ENCODE measurements at places on chromosomes 2 and 18. TPM values are rescaled to one million over a fixed set of nuclear protein-coding genes. Genes with fewer than 3 reads are reported as not detected.
A peak's percentile ranks its signal among the peaks of the same experiment; 100 is the strongest.

Gene LCT
- polyA plus RNA-seq = 0.03 TPM

Gene FIGN
- 14.1 TPM for polyA plus RNA-seq

Gene SIX3
- polyA plus RNA-seq = not detected

Gene CXCR1
- polyA plus RNA-seq = not detected

Gene POTEE
- polyA plus RNA-seq = 0.15 TPM

Gene GAL3ST2
- polyA plus RNA-seq = 0.76 TPM

Gene STARD6
- not detected for polyA plus RNA-seq

GRCh38 chr2:148813603-148814065 is 61.4 kb upstream of the KIF5C start:
- no peak for DNase-seq

GRCh38 chr2:10407432-10407831 is 40.7 kb downstream of the ODC1 start:
- DNase-seq = no peak

GRCh38 chr2:25274868-25275574 is 66.7 kb downstream of the DNMT3A start:
- DNase-seq = no peak

DNA sequence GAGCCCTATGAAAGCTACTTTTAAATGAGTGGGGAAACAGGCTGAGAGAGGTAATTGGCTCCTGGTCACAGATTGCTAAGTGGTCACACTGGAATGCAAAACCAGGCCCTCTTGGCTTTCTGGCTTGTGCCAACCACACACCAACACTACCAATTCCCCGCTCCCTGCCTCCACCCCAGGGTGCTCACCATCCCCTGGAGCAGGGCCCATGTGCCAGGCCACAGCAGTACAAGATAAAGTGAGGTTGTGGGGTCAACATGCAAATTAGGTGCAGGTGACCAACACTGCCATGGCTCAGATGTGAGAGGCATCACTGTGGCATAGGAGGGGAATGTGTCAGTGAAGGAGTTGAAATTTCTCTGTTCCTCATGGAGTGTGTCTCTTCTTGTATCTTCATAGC is 312.5 kb downstream of the MYCN start:
- no peak for DNase-seq

DNA sequence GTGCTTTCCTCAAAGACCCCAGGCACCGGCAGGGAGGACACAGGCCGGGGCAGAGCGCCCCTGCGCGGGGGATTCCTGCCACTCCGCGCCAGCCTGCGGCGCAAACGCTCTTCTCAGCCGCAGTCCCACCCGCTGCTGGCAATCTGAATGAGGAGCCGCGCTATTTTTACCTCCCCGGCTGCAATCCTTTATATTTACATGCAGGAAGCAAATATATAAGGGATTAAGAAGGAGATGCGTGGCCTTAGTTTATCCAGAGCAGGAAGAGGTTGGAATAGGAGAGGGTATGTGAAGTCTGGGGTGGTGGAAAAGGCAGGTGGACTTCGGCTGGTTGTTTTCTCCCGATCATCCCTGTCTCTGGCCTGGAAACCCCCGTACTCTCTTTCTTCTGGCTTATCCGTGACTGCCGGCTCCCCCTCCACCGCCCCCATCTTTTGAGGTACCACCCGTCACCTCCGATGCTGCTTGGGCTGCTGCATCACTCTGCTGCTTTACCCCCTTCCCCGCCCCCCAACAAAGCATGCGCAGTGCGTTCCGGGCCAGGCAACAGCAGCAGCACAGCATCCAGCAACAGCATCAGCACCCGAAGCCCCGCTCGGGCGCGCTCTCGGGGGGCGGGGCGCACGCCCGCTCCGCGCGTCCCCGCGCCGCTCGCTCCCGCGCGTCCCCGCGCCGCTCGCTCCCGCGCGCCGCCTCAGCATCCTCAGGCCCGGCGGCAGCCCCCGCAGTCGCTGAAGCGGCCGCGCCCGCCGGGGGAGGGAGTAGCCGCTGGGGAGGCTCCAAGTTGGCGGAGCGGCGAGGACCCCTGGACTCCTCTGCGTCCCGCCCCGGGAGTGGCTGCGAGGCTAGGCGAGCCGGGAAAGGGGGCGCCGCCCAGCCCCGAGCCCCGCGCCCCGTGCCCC is at the start of gene ADAM23:
Gene ADAM23, plus strand, starts transcription at position 700 of the 902 bp plus-strand sequence. CDS start 335 bp downstream, outside the sequence.
- DNase-seq = peak; percentile 50

DNA sequence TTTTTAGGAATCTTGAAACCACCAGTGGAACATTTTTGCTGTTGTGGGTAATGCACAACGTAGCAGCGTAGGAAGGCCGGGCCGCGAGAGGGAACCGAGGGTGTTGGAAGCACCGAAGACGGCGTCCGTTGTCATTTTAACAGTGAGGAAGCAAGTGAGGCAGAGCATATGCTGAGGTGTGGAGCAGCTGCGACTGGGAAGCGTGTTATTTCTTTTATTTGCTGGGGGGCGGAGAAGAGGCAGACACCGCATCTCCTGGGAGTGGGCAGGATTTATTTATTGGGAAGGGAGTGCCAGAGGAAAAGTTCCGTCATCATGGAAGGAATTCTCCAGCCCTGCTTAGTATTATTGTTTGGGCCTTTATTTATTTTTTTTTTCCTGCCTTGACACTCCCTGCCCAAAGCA is 232.8 kb downstream of the KLHL29 start:
- DNase-seq = no peak

DNA sequence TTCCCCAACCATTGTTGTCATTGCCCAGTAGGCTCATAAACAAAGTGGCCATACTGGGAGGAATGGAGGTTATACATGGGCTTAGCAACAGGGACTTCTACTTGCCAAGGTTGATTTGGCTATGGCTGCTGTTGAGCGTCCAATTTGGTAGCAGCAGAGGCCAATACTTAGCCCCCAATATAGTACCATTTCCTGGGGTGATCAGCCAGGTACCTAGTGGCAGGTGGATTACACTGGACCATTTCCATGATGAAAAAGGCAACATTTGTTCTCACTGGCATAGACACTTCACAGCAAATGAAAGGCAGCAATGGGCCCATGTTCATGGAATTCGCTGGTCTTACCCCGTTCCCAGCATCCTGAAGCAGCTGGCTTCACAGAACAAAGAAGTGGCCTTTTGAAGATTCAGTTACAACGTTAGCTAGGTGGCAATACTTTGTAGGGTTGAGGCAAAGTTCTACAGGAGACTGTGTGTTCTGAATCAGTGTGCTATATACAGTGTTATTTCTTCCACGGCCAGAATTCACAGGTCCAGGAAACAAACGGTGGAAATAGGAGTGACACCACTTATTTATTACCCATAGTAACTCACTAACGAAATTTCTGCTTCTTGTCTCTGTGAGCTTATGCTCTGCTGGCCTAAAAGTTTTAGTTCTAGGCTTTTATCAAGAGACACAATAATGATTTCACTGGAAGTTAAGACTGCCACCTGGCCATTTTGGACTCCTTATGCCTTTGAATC is 37.5 kb downstream of the FBXO11 start:
- DNase-seq = no peak

GRCh38 chr18:26960911-26961310 is 95.4 kb upstream of the AQP4 start:
- DNase-seq = no peak

DNA sequence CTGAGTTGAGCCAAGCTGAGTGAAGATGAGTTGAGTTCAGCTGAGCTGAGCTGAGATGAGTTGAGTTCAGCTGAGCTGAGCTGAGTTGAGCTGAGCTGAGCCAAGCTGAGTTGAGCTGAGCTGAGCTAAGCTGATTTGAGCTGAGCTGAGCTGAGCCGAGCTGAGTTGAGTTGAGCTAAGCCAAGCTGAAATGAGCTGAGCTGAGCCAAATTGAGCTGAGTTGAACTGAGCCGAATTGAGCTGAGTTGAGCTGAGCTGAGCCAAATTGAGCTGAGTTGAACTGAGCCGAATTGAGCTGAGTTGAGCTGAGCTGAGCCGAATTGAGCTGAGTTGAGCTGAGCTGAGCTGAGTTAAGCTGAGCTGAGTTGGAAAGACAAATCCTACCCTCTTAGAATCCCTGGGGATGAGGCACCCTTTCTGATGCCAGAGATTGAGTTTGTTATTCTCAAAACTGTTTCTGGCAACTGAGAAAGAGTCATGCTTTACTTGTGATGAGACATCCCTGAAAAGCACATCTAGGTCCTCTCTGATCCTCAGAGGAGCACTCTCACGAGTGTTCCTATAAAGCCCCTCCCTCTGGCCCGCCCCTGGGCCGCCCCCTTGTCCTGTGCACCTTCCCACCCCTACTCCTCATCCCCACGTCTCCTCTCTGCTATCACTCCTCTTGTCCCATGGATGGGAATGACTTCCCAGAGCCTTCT is 116.5 kb downstream of the MCFD2 start:
- DNase-seq = no peak

DNA sequence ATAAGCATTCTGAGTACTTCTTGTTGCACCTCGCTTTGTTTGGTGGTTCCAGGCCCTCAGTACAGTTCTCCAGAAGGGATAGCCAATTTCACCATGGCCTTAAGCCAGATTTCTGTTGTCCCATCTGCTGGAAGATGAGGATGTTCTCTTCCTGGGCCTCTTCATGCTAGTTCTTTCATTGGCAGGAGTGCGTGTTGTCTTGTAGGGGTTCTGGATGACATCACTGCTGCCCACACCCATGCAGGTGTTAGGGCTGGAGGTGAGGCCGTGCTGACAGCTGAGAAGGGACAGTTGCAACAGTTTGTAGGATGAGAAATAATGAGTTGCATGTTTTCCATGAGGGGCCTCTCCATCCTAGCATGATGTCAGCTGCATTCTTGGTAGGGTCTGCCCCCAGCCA is 142.9 kb downstream of the LDLRAD4 start:
- DNase-seq = no peak

GRCh38 chr2:10411557-10411956 is 36.6 kb downstream of the ODC1 start:
- no peak for DNase-seq

DNA sequence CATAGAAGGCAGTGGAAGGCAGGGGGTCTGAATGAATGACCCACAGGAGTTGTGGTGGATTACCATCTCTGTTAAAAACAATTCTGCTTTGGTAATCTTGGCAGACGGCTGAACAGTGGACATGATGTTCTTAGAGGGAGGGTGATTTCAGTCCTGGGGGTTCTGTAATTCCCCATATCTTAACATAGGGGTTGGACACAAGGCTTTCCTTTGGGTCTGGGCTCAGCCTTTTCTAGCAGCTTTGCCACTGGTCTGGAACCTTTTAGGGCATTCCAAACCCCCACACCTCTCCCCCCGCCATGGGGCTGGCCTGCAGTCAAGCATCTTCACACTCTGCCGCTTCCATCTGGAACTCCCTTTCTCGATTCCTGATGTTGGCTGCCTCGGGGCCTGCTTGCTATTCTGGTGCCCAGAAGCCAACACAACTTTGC is 50.3 kb downstream of the RPL37A start:
- DNase-seq = no peak

DNA sequence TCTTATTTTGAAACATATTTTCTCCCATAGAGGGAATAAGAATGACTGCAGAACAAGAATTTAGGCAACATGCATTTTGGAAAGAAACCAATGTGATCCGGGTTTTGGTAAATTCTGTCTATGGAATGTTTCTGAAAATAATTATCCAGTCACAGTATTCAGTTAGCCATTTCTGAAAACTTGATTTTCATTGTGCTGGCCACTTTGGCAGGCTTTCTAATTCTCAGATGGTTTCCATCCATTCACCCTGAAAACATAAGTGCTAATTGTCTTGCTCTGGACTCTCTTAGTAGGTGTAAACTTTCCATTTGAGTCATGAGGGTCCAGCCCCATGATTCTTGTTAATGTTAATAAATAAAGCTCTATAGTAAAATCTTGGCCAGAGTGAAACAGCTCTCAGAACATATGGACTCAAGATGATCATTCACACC is 176.5 kb downstream of the RBM43 start:
- DNase-seq = no peak

DNA sequence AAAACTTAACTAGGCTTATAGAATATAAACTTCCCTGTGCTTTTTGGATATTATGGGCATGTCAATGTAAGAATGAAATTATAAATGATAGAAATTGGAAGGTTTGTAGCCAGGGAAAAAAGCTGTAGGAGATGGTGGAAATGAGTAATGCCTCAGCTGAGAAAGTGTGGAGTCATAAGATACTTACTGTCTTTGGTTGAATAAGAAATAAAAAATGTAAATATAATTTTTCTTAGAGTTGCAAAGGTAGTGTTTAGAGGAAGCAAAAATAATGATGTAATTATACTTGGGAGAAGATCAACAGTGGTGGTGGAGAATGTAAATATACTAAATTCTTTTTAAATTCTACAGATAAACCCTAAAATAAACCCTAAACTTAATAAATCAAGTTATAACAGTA is 26.2 kb upstream of the RND3 start:
- DNase-seq = no peak

GRCh38 chr18:55833543-55833942 is 245.6 kb upstream of the TCF4 start:
- DNase-seq = no peak

GRCh38 chr2:45328264-45328870 is 282.7 kb downstream of the SRBD1 start:
- DNase-seq = no peak

GRCh38 chr18:65620076-65620696 is 130.6 kb upstream of the CDH7 start:
- no peak for DNase-seq
